ENCODE measurements at places on chromosomes 6 and 20. TPM values are rescaled to one million over a fixed set of nuclear protein-coding genes. Genes with fewer than 3 reads are reported as not detected.

- no peak for DNase-seq
Measured at GRCh38 chr6:149483849-149484655, 762 bp downstream of the ZC3H12D start.

- DNase-seq = no peak
Measured at GRCh38 chr6:137864812-137865508, 2.1 kb upstream of the TNFAIP3 start.

DNA sequence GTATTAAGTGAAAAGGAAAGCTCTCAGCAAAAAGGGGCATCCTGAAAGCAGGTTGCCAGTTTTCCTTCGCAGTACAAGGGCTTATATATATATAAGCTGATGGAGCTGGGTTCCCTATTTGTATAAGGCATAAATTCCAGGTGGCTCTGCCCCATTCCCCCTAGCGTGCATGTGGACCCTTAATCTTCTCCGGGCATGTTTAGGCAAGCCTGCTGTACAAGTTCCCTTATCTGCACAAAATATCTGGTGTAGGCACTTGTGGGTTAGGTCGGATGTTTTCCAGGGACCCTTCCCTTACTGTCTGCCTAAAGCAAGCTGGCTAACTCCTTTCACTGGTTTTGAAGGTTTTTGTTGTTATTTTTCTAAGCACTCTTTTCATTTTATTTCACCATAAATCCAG, 140.7 kb downstream of the FUT9 start:
- DNase-seq = no peak

GRCh38 chr6:108883172-108883571, 35.0 kb downstream of the ARMC2 start:
- DNase-seq = no peak

DNA sequence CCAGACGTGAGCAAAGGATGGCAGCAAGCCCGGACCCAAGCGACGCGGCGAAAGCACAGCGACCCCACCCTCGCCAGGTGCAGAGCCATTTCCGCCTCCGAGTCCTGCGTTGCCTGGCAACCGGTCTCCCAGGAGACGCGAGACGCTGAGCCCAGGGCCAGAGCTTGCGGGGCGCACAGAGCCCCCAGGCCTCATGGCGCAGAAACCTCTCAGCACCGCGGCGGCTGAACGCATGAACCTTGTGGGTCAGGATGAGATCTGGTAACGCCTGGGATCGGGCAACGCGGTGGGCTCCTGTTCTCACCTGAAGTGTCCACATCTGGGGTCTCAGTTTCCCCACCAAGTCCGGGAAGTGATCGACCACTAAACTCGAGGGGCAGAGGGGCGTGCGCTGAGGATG, 77.7 kb downstream of the ANKRD60 start:
- no peak for DNase-seq

GRCh38 chr6:142633317-142633716, 311.7 kb downstream of the HIVEP2 start:
- DNase-seq = no peak

DNA sequence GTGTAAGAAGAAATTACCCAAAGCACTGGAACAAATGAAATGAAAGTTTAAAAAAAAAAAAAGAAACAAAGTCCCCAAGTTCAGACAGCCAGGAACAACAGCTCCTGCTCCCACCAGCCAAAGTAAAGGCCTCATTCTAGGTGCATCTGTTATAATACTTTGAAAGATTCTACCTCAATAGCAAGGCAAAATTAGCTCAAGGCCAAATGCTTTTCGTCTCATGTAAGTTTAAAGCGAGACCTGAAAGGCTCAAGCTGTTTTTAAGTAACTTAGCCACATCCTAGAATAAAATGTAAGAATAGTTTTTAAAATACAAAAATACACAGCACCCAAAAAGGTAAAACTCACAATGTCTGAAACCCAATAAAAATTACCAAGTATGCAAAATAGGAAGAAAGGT, 64.7 kb downstream of the TASP1 start:
- DNase-seq = no peak

Gene PSMB9
- 28.1 TPM for total RNA-seq

Gene CD83
- 3.3 TPM for total RNA-seq

Data from lower leg skin (tissue), 4 donors.